ENCODE measurements at places on chromosomes 6 and 20. TPM values are rescaled to one million over a fixed set of nuclear protein-coding genes. Genes with fewer than 3 reads are reported as not detected.

DNA sequence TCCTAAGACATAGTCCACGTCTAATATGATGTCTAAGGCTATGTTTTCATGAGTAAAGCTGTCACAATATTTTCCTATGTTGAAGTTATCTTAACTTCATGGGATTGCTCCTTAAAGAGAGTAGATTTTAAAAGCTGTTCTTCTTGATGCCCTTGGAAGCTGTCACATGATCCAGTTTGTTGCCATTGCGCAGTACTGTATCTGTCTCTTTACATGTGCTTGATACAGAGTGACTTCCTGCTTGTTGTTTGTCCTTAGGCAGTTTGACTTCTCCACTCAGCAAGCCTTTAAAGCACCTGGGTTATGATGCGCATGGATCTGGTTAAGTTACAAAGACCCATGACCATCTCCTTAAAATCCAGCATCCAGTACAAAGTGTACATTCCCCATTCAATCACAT lies 85.4 kb downstream of the CDYL start:
- DNase-seq = no peak

GRCh38 chr6:24394780-24395437 lies 7.8 kb upstream of the MRS2 start:
- DNase-seq = no peak

DNA sequence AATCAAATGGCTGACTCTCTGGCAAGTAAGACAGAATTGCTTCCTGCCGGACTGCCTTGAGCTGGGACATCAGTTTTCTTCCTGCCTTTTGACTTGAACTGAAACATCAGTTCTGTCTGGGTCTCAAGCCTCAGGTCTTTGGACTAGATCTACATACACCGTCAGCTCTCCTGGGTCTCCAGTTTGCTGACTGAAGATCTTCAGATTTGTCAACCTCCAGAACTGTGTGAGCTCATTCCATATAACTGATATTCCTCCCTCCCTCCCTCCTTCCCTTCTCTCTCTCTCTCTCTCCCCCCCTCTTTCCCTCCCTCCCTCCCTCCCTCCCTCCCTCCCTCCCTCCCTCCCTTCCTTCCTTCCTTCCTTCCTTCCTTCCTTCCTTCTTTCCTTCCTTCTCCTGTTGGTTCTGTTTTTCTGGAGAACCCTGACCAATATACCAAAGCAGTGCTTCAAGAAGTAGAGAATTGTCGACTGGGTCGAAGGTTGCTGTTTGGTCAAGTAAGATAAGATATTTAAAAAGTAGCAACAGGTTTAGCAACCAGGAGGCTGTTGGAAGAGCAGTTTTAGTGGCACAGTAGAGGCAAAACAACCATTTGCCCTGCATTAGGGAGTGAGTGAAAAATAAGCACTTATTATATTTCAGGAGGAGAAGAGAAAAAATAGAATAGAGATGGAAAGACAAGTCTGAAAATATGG lies 33.1 kb upstream of the CMTR1 start:
- no peak for DNase-seq

DNA sequence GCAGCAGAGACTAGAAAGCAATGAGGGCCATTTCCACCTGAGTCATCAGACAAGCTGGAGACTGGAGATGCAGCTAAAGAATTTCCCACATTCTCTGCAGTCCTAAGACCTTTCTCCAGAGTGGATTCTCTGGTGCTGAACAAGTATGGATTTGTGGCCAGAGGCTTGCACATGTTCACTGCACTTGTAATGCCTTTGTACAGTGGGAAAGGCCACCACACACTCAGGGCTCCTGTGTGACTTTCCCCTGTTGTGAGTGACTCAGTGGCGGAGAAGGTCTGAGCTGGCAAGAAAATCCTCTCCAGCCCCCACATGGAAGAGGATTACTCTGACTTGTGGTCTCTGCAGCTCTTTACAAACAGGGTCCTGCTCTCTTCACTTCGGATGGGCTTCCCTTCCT lies 192.3 kb downstream of the C6orf118 start:
- DNase-seq = no peak

- DNase-seq = no peak
These were observed 3.4 kb downstream of the AHCY start for GRCh38 chr20:34299556-34300255.

- DNase-seq = no peak
These were observed 180.4 kb downstream of the DHX35 start for GRCh38 chr20:39142407-39143096.

DNA sequence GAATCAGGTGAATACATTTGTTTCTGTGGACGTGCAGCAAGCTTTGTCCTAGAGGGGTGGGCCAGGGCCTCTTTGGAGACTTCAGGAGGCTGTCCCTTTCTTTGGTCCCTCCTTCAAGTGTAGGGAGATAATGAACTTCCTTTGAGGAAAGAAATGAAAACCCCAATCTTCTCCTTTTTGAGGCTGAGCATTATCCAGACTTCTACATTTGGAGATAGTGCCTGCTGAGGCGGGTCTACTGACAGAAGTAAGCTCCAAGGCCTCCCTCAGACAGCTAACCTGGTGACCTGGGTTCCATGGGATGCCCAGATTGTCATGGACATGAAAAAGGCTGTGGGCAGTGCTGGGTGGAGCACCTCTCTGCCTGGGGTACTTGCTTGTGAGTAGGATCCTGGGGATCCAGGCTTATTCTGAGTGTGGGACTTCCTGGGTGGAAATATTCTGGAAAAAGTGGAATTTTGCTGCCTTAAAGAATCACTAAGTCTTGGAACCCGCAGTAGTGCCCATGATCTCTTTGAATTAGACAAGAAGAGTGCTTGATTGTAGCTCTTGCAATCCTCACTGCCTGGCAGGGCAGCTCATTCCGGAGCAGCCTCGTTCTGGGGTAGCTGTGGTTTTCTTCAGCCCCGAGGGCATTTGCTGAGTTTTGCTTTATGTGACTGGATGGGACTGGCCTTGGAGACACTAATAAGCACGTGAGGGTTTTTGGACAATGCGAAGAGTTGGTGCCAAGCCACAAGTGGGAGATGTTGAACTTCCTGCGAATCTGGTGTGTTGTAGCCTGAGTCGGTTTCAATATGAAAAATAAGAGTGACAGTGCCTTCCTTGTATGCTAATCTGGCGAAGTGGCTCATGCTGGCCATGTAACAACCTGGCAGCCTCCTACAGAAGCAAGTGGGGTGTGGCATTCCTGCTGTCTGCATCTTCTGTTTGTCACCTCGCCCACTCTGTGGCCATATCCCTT lies 28.1 kb downstream of the SNRNP48 start:
- DNase-seq = peak; percentile 24

Gene PI3
- polyA plus RNA-seq = 0.18 TPM

Gene TP53RK
- polyA plus RNA-seq = 7.0 TPM

Gene ZFP57
- 0.08 TPM for polyA plus RNA-seq
